CD8-positive, alpha-beta T cell (primary cell): ENCODE measurements at places on chromosomes 1 and 21.

GRCh38 chr21:20591284-20591683 is 406.9 kb upstream of the NCAM2 start:
- no peak for DNase-seq

GRCh38 chr1:206716159-206716869 is 31.6 kb downstream of the MAPKAPK2 start:
- no peak for DNase-seq

DNA sequence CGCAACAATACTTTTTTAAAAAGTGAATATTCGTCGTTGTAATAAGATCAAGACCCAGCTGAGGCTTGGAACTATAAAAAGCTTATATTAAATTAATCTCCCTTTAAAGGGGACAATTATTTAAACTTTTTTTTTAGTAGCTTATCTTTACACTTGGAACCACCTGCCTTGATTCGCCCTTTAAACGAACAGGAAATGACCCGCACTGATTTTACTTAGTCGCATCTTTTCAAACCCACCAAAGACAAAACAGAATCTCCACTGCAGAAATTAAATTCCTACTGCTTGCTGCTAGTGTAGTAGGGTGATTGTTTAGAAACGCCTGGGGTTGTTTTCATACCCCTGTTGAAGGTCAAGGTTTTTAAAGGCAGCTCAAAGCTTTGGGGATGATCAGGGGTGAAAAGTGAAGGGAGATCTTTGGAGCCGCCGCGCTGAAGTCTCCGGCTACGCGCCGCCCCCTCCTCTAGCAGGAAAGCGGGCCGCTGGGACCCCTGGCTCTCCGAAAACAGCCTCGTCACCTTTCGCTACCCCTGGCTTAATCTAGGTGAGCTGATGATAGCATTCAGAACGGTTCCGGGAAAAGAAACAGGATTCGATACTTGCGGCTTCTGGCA is 163.4 kb downstream of the RUNX1 start:
- DNase-seq = no peak

DNA sequence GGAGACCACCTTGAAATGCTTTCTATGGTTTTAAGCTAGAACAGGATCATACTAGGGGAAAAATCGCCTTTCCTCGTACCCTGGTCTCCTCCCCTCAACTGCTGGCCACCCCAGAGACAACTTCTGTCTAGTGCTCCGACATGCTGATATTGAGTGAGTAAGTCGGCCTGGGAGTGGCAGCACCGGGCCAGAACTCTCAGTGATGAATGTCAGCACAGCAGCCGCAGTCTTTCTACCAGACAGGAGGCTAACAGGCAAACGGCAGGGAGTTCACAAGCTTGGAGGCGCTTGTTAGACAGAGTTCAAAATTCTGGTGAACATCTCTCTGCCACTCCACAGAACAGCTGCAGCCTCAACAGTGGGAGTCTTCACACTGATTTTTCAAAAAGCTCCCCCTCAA is 716.9 kb downstream of the ADGRL2 start:
- DNase-seq = no peak

DNA sequence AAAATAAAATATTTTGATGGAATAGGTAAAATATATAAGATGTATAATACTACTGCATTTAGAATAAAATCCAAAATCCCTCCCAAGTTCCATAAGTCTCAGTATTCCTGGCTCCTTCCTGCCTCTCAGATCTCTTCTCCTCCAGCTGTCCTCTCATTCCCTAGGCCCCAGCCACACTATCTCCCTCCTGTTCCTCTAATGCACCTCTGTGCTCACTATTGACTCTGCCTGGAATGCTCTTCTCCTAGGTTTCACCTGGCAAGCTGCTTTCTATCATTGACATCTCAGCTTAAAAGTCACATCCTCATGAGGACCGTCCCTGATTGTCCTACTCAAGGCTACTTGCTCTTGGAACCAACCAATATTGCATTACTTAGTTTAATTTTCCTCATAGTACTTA is 7.2 kb downstream of the NME7 start:
- DNase-seq = no peak

GRCh38 chr1:168224991-168225390 is 813 bp upstream of the SFT2D2 start:
- no peak for DNase-seq

DNA sequence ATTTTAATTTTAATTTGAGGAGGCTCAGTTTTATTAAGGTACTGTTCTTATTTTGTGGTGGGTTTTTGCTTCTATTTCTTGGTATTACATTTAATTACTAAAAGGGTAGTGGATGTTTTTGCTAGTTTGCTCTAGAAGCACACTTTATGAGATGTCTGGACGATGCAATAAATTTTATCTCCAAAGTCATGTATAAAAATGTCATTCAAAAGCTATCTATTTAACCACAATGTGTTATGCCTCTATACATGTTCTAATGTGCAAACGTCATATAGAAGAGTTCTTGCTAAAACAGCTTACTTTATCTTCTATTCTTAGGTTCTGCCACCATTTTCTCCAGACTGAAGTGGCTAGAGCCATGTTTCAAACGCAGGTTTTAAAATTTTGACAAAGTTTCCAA is 12.9 kb upstream of the MPC2 start:
- no peak for DNase-seq

- DNase-seq = no peak
These were observed 49.7 kb upstream of the GRIK3 start for GRCh38 chr1:37084013-37084412.

DNA sequence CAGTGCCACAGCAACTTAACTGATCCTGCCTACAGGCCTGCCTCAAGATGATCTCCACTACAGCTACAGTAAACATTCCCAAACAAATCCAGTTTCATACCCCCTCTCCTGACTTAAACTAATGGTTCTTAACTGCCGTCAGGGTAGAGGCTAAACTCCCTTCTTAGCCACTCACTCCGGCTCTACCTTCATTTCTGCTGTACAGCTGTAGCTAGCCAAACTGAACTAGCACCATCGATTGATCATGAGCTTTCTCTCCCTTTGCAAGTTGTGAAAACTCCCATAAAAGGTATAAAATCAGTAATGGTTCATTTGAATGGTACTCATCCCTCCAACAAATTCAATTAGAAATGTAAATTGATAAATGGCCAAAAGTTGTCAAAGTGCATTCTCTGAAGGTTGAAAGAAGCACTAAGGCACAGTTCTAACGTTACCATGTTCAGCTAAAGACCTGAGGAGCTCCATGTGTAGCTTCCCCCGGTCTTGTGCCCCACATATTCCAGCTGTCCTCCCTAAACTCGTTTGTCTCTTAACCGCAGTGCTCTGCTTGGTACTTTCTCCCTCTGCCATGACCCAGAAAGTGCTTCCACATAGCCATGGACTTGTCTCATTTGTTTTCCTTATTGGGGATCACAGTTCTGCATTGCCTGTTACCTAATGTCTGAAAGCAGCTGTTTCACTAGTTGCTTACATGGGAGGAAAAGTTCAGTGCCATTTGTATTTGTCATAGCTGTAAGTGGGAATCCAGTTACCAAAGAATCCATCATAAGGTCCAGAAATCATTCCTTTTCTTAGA is 49.8 kb downstream of the DHX9 start:
- DNase-seq = no peak

DNA sequence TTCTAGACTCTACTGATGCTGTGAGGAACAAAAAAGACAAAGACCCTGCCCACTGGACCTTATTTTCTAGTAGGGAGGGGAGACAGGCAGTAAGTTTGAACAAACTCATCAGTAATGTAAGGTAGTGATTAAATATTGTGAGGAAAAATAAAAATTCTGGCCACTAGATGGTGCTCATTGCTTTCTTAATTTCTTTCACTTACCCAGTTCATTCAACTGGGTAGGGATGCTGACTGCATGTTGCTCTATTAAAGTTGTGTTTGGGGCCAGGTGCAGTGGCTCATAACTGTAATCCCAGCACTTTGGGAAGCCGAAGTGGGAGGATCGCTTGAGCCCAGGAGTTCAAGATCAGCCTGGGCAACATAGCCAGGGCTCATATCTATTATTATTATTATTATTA is 6.3 kb upstream of the KYAT3 start:
- DNase-seq = no peak
